Cortex of kidney (tissue), 1 donor: ENCODE measurements at places on chromosomes 3 and 15.

DNA sequence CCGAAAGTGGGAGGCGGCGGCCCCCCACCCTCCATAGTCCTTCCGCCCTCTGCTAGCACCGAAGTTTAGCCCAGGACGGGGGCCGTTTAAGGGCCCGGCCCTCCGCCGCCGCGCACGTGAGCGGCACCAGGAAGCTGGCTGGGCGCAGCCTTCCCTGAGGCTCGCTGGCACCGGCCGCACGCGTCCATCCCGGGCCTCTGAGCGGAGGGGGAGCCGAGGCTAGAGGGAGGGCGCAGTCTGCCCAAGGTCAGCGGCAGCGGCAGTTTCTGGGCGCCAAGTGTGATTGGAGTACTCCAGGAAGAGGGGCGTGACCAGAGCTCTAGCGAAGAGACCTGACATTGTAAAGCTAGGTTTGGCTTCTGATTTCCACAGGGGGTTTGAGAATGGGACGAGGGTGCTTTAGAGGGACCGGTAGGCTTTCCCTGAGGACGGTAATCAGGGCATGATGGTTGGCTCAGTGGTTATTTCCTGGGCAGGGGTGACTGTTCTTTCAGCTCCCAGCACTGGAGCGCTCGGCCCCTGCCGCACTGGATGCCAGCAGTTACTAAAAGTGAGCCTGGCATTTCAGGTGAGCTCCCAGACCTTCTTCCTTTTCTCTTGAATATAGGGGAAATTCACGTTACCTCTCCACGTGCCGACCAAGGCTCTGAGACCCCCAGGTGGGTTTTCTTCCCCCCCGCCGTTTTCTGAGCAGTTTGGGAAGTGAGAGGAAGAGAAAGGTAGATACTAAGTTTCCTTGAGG, 853 bp downstream of the TEX264 start:
- DNase-seq: no peak

- no peak for DNase-seq
Observed at GRCh38 chr3:64911138-64911537, 223.3 kb upstream of the ADAMTS9 start.

DNA sequence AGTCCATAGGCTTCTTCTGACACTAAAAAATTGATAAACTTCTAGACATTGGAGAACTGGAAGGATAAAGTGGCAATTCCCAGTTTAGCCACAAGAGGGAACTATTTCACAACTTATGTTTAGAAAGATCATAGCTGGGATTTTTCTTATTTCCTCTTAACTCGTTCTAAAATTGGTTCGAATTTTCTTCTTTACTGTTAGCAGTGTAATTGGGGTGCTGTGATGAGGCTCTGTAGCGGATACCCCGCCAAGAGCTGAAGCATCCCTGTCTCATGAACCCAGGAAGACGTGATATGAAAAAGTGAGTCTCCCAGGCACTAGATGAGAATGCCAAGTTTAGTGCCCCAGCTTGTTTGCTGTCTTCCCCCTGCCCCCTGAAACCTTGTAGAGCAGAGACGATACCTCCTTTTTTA, 85.1 kb downstream of the PDCD6IP start:
- DNase-seq: no peak

GRCh38 chr3:148755570-148755969, 57.9 kb downstream of the AGTR1 start:
- DNase-seq: no peak

- DNase-seq: no peak
Observed at GRCh38 chr3:188792793-188793192, 379.0 kb upstream of the TPRG1 start.

DNA sequence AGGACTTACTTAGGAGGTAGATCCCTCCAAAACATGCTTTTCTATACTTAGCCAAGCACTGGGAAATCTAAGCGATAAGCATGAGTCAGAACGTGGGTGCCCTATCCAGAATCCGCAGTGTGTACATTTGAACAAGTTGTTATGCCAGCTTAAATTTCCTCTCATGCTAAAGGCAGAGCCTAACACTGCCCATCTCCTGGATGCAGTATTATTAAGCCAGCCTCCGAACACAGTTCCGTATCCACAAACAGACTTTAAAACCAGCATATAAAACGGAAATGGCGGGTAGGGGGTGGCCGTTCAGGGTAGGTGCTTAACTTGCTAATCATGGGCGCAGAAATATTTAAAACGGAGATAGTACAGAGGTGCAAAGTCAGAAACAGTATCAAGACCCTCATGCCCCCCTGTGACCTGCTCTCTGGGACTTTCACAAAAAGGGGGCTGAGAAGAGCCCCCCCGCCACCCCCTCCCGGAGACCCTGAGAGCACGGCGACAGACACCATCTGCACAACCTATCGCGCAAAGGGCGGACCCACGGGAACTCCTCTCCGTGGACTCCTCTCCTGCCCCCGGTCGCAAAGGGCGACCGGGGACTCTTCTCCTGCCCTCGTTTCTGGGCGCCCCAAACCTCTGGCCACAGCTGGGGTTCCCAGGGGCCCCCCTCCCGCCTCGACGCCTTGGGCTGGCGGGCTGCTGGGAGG, 889 bp upstream of the LRRIQ4 start:
- DNase-seq: no peak

- DNase-seq: no peak
Observed at GRCh38 chr3:127676456-127676855, 3.7 kb downstream of the ABTB1 start.

GRCh38 chr3:153291059-153291685, 129.1 kb downstream of the RAP2B start:
- no peak for DNase-seq

DNA sequence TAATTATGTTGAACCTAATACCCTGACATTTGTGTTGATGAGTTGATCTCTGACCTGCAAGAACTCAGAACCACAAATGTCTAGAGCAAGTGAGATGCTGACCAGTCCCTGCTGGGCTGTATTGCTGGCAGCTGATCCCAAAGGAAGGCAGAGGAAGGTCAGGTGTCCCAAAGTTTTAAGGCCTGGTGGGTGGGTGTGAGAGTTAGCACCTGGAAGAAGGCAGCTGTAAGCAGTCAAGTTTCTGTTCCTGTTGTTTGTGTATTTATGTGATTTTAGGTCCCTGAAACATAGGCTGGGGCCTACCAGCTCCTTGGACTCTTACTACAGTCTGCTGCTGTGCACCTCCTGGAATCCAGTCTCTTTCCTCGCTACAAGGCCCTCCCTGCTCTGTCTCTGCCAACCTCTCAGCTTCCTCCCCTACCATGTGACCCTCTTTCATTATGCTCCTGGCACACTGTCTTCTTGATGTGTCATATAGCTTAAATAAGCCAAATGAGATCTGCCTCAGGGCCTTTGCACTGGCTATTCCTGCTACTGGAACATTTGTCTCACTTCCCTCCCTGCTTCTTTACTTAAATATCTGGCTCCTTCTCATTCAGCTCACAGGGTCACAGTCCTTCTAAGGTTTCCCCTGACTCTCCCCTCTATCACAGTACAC, 31.0 kb upstream of the ATOSA start:
- DNase-seq: no peak
